ENCODE measurements at places on chromosomes 5 and 9.

- DNase-seq, result no peak
Measured at GRCh38 chr5:61332851-61333320, 828 bp downstream of the ZSWIM6 start.

- DNase-seq, result no peak
Measured at GRCh38 chr9:130493476-130493875, 48.7 kb downstream of the ASS1 start.

DNA sequence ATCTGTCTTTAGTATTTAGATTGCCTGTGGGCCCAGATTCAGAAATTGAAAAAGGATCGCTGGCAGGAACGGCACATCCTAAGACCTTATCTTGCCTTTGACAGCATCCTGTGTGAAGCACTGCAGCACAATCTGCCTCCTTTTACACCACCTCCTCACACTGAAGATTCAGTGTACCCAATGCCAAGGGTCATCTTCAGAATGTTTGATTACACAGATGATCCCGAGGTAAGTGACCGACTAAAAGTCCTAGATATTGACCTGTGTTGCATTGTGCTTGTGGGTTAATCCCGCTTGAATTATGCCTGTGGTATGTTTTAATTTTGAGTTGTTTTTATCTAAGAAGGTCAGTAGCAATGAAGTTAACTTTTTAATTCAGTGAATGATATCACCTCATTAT lies 14.4 kb downstream of the NCBP1 start:
- no peak for DNase-seq

- DNase-seq, result no peak
Measured at GRCh38 chr5:72949481-72949880, 6.4 kb upstream of the FCHO2 start.

GRCh38 chr5:96253140-96253539 lies 179.9 kb downstream of the PCSK1 start:
- DNase-seq, result no peak

GRCh38 chr9:76921165-76921564 lies 15.3 kb upstream of the PRUNE2 start:
- DNase-seq, result no peak

GRCh38 chr5:88881571-88881971 lies 1.4 kb downstream of the MEF2C start:
- no peak for DNase-seq

- no peak for DNase-seq
Measured at GRCh38 chr5:151274666-151275065, 21.7 kb downstream of the GM2A start.

DNA sequence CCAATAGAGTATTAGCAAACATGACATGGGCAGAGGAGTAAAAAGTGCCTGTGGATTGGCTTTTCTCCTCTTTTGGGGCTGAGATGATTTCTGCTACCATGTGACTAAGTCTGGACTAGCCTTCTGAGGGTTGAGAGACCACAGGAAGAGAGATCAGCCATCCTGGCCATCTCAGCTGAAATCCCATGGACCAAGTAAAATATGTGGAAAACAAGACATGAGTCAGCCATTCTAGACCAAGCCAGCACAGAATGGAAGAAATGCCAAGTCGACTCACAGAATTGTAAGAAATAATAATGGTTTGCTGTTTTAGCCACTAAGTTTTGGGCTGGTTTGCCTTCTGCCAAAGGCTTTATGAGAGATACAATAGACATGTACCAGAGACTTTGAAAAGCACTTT lies 377.8 kb downstream of the CHSY3 start:
- DNase-seq, result no peak

- no peak for DNase-seq
Measured at GRCh38 chr5:39104221-39104620, 30.0 kb upstream of the RICTOR start.

GRCh38 chr9:76247426-76247825 lies 146.8 kb downstream of the RFK start:
- DNase-seq, result no peak

DNA sequence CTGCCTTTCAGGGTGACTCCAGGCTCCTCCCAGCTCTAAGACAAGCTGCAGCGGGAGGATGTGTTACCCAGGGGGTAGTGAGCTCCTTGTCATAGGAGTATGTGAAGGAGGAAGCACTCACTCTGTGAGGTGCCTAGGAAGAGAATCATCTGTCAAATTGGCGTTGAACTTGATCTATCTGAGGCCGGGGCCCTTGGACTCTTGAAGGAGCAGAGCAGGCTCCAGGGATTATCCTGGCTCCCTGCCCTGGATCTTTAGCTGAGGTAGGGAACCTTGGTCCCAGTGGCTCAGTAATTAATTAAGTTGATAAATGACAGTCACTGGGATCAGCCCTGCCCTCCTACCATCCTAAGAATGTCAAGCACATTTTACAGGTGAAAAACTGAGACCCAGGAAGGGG lies 15.5 kb downstream of the ADGRD2 start:
- DNase-seq, result no peak

GRCh38 chr5:40431734-40432133 lies 248.0 kb upstream of the PTGER4 start:
- DNase-seq, result no peak

GRCh38 chr5:139740138-139740991 lies 55.2 kb upstream of the PSD2 start:
- no peak for DNase-seq

DNA sequence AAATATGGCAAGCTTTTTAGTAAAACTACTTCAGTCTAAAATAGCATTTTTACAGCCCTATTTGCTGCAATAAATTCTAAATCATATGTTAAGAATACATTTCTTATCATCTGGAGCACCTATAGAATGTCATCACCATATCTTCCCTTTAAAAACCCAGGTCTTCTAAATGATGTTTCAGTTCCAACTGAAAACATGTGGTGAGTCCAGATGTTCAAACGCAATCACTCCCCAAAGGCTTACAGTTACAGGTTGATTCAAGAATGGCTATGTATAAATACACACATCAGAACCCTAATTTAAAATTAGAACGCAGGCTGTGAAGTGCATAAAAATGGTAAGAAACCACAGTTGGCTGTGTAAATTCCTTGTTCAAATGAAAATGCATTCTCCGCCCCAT lies 796.3 kb downstream of the MAT2B start:
- DNase-seq, result no peak

- DNase-seq, result no peak
Measured at GRCh38 chr5:68720884-68721610, 372.8 kb upstream of the SLC30A5 start.

DNA sequence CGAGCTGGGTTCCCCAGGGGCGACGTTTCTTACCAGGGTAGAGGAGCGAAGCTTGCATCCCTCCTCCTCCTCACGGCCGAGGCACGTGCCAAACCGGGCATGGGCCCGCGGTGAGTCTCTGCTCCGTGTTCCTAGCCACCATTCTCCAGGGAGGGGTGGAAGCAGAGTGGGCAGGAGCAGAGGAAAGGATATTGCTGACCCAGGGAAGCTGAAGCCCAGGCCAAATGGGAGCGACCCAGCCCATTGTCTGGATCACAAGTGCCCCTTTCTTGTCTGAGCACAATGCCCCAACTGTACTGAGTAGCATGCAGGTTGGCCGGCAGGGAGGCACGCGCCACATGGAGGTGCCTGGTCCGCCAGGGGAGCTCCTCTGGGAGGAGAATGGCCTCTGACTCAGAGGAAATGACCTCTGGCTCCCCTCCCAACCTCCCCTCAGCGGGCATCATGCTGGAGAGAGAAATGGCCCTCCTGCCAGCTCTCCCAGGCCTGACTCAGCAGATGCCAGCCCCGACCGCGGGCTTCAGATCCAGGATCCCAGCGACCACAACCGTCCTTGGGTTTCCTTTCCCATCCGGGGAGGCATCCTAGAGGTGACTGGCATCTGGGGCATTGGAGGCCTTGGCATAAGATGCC lies 1.1 kb downstream of the PRR7 start:
- no peak for DNase-seq

GRCh38 chr9:129929496-129930125 lies 94.4 kb downstream of the USP20 start:
- no peak for DNase-seq

DNA sequence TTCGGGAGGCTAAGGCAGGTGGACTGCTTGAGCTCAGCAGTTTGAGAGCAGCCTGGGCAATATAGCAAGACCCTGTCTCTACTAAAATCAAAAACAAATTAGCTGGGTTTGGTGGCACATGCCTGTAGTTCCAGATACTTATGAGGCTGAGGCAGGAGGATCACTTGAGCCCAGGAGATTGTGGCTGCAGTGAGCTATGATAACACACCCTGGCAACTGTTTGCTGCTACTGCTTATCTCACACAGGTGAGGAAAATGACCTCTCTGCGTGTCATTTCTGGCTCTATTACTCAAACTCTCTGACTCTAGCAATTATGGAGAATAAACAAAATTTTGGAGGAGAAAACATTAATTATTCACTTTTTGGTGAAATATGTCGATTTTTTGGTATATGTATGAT lies 45.3 kb upstream of the TMC1 start:
- no peak for DNase-seq

GRCh38 chr9:98879094-98879962 lies 64.4 kb upstream of the COL15A1 start:
- no peak for DNase-seq

GRCh38 chr5:181058321-181058720 lies 18.3 kb downstream of the BTNL9 start:
- DNase-seq, result no peak

DNA sequence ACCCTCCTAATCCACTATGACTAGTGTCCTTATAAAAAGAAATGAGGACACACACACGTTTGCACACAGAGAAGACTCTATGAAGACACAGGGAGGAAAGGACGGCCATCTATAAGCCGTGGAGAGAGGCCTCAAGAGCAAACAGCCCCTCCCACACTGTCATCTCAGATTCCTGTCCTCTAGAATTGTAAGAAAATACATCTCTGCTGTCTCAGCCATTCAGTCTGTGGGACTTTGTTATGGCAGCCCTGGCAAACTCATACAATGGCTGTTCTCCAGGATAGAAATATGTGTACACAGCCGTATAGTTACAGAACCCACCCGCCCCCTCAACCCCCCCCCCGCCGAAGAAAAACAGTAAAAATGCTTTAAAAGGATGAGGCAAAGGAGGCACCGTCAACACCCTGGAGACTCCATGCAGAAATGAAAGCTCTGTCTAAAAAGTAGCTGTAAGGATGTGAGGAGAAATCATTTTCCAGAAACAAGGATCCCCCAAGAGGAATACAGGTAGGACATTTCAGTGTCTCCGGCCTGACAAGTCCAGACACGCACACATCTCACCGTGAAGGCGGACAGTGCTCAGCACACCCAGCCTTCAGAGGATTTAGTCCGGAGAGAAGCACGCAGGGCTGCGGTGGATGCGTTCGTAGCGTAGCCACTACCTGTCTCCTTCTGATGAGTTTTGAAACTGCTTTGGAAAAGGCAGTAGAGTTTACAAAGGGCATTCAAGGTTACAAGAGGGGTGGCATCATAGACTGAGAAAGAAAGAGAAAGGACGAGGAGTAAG lies 110.8 kb upstream of the ERCC6L2 start:
- no peak for DNase-seq

DNA sequence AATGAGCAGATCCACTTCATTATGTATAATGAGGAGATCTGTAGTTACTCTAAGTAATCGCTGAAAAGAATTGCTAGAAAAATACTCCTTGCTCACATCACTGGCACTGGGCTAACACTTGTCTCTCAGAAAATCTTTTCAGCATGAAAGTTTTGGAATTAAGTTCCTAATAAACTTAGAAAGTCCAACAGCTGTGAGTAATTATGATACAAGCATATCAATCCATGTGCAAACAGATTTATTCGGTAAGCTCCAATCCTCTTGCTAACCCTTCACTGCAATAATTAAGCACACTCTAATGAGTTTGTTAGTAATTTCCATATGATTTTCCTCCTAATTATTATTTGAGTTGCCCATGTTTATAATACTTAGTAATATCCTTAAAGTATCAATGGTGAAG lies 652.6 kb upstream of the WWC1 start:
- no peak for DNase-seq

DNA sequence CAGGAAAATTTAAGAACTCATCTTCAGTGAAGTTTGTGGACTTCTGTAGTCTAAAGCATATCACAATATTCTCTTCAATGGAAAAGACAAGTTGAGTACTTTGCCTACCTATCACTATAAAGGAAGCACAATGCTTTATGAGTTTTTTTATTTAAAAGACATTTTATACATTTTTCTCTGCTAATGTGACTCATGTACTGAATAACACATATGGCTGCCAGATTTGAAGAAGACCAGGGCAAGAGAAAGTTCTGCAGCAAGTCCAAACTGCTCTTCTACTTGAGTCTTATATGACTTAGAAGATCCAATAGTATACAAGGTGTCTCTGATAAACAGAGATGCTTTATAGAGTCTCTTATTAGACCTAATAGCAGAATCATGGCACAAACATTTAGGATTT lies 978.4 kb downstream of the TLE4 start:
- no peak for DNase-seq

DNA sequence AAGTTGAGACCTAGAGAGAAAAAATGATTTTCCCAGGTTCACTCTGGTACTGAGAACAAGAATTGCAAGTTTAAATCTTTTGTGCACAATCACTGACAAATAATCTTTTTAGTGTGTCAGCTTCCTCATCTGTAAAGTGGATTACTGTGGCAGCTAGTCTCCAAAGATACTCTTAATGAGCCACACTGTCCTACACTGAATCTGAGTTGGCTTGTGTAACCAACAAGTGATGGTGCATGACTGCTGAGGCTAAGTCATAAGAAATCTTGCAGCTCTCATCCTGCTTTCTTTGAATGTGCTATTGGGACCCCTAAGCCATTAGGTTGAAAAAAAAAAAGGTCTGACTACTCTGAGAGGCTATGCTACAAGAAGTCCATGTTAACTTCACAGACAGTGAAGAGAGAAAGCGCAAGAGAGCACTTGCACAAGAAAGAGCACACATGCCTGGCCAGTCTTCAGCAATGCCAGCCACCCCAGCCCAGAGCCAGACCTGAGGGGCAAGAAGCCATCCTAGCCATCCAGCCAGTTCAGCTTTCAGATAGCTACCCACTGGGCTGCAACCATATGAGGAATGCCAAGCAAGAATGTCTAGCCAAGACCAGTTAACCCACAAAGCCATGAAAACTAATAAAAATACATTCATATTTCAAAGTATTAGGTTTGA lies 419.4 kb downstream of the RAB3C start:
- DNase-seq, result no peak

DNA sequence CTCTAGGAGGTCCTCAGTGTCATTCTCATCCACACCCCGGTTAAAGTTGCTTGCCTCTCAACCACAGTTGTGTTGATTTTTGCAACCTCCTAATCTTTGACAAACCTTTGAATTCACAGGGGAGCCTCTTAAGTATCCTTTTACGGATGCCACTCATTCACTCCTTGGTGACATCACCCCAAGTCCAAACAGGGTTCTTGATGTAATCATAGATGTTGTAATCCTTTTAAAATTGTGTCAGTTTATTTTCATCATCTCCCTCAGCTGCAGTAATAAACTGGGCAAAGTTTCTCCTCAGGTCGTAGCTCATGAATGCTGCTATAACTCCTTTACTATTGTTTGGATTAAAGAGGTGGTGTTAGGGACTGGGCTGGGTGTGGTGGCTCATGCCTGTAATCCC lies 637.2 kb upstream of the NUDT12 start:
- no peak for DNase-seq

- DNase-seq, result no peak
Measured at GRCh38 chr9:135100241-135100681, 12.8 kb downstream of the OLFM1 start.

Measured in T-cell (primary cell).